ENCODE measurements at places on chromosomes 2 and 18. TPM values are rescaled to one million over a fixed set of nuclear protein-coding genes. Genes with fewer than 3 reads are reported as not detected.

The INPP1 gene
- 18.5 TPM for polyA plus RNA-seq

The GBX2 gene
- 0.59 TPM for polyA plus RNA-seq

The TXNL1 gene
- 36.4 TPM for polyA plus RNA-seq

The CYTIP gene
- 5.0 TPM for polyA plus RNA-seq

The KCNK3 gene
- polyA plus RNA-seq = 0.63 TPM

The IL36G gene
- not detected for polyA plus RNA-seq

The GAD1 gene
- 2.0 TPM for polyA plus RNA-seq

The SMAD2 gene
- polyA plus RNA-seq = 87.7 TPM

The C1GALT1C1L gene
- 1.9 TPM for polyA plus RNA-seq

The REG3G gene
- 0.13 TPM for polyA plus RNA-seq

The COLEC12 gene
- polyA plus RNA-seq = 5.5 TPM

Data from aorta (tissue), 5 donors.